Right hindlimb (tissue), 1 donor: ENCODE measurements at places on chromosomes 7 and 10.

DNA sequence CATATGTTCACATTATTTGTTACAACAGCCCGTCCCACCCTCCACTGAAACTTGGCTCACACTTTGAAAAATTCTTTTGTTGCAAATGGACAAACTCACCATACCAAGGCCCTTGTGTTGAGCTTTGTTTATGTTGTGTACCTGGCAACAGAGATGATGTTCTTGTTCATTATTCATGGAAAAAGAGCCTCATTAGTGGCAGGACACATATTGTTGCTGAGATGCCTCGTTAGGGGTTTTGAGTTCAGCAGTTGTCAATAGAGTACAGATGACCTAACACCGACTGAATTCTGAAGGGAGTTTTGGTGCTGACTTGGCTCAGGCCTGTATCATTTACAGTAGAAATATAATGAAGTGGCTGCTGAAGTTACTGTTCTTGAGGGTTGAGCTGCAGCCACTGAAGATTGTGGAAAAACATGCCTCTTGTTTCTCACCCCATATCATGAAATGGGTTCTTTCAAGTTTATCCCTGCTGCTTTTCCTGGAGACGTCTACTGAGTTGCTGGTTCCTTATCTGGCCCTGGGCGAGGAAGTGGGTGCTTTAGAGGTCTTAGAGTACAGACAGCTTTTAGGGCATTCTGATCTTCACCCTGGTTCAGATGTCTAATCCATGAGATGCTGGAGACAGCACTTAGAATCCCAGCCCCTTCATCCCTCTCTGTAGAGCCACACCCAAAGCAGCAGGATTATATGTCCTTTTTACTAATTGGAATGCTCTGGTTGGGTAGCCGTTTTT, 149.7 kb downstream of the WNT2 start:
- DNase-seq, result no peak

- DNase-seq, result no peak
Measured at GRCh38 chr10:72730479-72730878, 38.5 kb downstream of the MCU start.

DNA sequence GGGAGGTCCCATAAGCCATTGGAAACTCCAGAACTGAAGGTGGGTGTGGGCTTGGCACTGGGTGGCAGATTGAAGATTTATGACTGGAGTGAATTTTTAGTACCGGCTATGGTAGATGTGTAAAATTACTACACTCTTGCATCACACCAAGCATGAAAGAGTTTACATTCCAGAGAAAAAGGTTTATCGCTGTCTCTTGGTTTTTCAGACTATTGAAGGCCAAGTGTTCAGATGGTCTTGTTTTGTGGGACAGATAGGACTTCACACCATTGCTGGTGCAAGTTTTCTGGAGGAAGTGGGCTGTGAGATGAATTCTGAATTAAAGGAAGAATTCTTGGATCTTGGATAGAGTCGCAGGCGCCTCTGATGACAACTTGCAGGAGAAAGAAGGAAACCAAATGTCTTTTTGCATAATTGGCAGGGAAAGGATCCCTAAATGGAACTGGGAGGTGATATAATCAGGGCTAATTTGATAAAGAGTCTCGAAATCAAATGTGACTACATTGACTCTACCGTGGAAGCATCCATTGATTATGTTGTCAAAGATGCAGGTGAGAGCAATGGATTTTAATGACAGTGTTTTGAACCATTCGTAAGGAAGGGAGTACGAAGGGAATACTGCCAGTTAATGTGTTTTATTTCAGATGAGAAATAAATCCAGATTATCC, 14.2 kb upstream of the NMT2 start:
- no peak for DNase-seq

DNA sequence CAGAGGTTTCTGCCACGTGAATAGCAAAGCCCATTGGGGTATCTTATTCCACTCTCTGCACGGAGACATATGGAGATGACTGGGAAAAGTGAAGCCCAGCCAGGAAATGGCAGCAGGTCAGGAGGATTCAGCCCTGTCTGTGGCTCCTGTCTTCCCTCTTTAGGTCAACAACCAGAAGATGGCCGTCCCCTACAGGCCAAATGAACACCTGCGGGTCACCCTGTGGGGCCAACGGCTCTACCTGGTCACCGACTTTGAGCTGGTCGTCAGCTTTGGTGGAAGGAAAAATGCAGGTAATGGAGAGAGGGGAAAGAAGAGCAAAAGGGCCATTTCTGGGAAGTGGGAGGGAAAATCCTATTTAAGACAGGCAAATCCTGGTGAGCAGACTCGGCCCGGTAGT, 38.3 kb downstream of the EPHB4 start:
- no peak for DNase-seq
